ENCODE measurements at places on chromosomes 6 and 20. TPM values are rescaled to one million over a fixed set of nuclear protein-coding genes. Genes with fewer than 3 reads are reported as not detected.

GRCh38 chr6:159444056-159444760 lies 248.8 kb downstream of the SOD2 start:
- DNase-seq, result no peak

- peak; percentile 89 for DNase-seq
Observed at GRCh38 chr6:160520043-160520904, 143.8 kb downstream of the LPA start.

DNA sequence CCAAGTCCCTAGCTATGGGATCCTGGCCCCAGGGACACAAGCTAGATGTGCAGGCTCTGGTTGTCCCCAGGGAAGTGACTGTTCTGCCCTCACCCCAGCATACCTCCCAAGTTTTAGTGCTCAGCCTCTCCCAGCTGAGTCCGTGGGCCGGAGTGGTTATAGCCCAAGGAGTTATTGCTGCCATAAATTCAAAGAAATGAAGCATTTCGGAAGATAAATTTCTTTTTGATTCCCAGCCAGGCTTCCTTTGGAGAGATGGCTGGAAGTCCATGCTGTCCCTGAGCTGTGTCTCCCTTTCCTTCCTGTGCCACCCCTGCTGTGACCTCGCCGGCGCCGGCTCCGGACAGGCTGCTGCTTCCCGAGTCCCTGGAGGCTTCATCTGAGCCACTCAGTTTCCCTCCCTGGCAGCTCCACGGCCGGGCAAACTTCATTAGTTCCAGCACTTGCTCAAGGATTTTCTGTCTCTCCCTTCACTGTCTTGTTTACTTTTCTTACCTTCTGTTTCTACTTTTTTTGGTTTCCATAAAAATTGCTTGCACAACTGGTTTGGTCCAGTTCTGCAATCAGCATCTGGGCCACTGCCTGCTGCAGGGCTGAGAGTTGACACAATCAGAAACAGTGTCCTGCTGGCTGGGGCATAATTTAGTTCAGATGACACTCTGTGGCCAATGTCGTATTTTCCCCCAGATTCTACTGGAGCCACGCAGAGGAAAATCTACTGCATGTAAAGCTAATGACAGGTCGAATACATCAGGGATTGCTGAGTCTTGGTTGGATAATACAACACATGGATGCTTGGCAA lies 225.5 kb downstream of the SYNDIG1 start:
- peak; percentile 75 for DNase-seq

- no peak for DNase-seq
Observed at GRCh38 chr20:58871533-58872102, 19.1 kb downstream of the GNAS start.

DNA sequence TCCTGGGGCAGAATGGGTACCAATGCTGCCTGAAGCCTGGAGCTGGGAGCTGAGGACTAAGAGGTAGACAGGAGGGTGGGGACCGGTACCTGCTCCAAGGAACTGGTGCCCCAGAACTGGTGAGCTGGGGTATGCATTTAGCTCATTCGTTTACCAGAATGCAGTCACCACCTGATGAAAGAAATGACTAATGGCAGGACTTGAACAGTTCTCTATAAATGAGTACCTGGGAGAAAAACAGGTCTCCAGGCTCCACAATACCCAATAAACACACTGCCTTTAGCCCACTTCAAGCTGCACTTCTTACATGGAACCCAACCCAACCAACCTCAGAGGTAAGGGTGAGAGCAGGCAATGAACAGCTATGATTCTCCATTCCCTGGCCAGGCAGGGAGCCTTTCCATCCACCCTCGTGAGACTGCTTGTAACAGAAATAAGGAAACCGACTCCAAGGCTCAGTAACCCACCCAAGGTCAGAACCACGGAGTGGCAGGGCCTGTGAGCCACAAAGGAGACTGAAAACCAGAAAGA lies 15.4 kb downstream of the FKBP1A start:
- DNase-seq, result no peak

DNA sequence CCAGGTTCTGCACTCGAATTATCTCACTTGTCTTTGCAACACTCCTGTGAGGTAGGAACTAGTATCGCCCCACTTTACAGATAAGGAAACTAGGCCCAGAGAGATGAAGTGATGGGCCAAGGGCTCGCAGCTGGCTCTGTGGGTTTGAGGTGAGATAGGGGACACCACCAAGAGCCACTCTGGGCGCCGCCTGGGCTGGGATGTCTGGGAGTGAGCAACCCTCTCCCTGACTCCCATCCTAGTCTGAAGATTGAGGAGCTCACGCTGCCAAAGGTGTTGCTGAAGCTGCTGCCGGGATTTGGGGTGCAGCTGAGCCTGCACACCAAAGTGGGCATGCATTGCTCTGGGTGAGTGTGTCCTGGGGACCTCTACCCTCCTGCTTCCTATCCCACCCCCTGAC lies 5.4 kb downstream of the BPIFB3 start:
- no peak for DNase-seq

DNA sequence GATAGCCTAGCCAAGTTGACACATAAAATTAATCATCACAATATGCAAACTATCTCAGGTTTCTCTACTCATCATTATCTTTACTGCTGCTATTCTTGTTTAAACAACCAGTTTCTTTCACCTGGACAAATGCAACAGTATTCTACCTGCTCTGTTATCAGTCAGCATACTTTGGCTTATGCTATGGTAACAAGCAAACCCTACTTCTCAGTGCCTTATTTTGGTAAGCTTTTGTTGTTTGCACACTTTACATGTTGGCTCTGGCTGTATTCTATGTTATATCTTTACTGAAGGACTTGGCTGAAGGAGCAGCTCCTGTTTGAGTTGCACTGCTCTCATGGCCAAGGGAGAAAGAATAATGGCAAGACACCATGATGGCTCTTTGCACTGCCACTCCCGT lies 463.1 kb downstream of the EPM2A start:
- no peak for DNase-seq

- no peak for DNase-seq
Observed at GRCh38 chr6:43873806-43874714, 104.0 kb downstream of the VEGFA start.

DNA sequence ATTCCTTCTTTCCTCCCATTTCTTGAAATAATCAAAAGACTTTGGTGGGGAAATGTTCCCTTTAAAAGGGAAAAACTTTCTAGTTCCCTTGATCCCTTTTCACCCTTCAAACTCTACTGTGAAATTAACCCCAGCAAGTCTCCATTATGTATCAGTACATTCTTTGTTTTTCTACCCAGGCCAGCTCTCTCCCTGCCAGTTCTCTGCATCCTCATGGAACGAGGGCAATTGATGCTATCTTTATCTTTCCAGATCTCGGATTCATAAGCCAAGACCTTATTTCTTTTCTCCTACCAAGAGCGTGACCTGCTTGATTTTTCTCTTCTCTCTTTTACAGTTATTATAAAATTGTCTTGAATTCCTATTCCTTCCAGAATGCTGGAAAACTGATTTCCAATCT lies 75.8 kb downstream of the ADGRB3 start:
- DNase-seq, result no peak

DNA sequence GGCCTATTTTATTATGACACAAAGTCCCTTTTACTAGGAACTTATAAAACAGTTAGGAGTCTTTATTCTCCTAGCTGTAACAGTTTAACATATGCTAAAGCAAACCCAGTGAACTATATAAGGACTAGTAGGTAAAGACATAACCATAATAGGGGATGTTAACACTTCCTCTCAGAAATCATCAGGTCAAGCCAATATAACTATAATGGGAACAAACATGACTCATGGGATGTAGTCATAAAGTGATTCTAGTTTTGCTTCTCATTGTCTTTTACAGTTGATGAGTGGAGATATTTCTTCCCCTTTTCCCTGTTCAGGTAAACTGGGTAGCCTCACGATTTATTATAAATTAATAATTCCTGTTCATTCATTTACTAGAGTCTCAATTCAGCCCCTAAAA lies 9.7 kb downstream of the PTCHD4 start:
- DNase-seq, result no peak

DNA sequence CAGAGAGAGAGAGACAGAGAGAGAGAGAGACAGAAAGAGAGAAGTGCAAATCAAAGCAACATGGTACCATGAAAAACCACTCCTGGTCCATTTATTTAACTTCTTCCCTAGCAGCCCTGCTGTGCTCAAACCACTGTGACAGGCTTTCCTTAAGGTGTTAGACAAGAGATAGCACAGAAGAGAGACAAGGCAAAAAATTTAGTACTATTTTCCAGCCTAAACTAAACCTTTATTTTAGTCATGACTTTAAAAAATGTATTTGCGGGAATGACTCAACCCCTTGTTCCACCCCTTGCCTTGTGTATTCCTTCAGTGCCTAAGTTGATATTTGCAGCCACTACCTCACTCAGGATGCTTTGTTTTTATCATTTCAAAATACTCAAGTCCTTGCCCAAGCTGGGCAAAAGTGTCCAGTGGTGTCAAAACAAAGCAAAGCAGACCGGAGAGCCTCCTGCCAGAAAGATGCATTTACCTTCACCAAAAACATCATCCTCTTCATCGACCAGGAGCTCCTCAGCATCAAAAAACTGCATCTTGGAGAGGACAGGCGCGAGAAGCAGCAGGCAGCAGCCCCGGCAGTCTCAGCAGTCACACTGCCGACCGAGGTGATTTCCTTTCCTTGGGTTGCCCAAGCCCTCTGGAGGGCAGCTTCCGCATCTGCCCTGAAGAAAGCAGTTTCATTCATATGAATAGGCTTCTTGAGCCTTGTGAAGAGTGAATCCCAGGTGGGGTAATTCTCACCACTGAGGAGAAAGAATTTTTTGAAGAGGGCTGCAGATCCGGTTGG lies at the start of gene RIPOR2:
TSS of gene RIPOR2 (minus strand) at position 595 of the 787 bp plus-strand sequence. CDS start at position 533, 62 bp downstream.
- DNase-seq, result peak; percentile 86

Gene FAM8A1
- total RNA-seq, result 15.1 TPM

Gene TRDN
- total RNA-seq, result 490 TPM

Gene EBF4
- total RNA-seq, result 4.8 TPM

Gene SPTLC3
- 2.2 TPM for total RNA-seq

Gene OR2H2
- total RNA-seq, result not detected

Gene RAB44
- 0.11 TPM for total RNA-seq

Gene ARFGAP1
- 49.5 TPM for total RNA-seq

Measured in cardiac septum (tissue), 1 donor.